Stimulated activated CD8-positive, alpha-beta memory T cell treated with anti-CD3 and anti-CD28 coated beads, Interleukin-15, amount 100 ng/mL, for 48 hours (primary cell): ENCODE measurements at places on chromosomes 7 and 10.
A peak's percentile ranks its signal among the peaks of the same experiment; 100 is the strongest.

DNA sequence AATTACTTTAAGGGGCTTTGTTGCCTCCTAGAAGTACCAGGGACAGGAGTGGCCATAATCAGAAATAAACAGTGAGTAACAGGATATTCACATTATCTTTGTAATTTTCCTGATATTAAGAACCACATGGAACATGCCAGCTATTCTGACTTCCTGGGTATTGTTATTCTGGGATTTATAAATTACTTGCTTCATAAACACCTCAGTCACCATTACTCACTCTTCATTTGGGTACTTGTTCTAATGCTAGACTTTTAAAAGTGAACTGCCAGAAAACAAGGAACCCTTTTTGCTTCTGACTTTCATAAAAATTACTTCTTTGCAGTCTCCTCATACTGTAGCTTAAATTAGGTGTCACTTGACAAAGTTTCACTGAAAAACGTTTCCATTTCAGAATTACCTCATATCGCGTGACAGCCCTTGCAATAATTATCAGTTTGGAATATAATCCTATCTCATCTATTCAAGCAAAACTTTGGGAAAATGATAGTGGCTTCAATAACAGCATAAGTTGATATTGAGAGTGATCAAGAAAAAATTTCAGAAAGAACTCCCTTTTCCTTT, 29.8 kb downstream of the CABCOCO1 start:
- no peak for DNase-seq

DNA sequence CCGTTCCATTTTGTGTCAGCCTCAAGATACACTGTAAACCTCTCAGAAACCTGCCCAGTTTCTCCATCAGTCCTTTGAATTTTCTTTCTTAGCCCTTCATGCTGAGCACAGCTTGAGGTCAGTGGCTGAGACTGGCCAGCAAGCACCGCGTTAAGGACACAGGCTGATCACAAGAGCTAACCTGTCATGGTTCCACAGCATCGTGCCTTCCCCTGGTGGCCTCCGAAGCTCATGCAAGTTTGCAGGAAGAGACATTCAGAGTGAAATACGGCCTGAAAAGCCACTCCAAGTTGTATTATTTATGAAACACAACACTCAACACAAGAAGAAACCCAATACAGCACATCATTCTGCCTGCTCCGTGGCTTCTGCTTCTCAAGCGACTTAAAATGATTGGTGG, 57.0 kb upstream of the PFKP start:
- no peak for DNase-seq

GRCh38 chr10:61487506-61487905, 34.3 kb upstream of the TMEM26 start:
- DNase-seq = no peak

DNA sequence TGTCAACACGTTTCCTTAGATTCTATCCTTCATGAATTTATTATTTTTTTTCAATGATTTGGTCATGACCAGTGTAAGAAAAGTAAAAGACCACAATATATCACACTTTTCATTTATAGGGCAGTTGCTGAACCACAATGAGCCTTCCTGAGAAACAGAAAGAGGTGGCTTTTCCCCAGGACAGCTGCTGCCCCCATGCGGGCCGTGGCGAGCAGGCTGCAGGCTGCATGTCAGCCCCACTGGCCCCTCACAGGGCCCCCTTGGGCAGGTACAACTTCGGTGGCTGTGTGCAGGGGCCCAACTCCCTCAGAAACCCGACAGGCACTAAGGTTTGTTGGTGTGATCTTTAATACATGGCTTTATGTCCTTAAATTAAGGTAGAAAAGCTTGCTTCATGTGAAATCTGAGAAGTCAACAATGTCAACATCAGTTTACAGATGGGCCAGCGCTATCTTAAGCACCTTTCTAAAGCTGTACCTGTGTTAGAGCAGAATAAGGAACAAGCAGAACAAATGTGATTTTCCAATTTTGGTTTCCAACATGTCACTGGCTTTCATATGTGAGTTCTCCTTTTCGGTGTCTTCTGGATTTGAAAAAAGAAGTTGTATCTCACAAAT, 10.6 kb downstream of the BEND7 start:
- no peak for DNase-seq

DNA sequence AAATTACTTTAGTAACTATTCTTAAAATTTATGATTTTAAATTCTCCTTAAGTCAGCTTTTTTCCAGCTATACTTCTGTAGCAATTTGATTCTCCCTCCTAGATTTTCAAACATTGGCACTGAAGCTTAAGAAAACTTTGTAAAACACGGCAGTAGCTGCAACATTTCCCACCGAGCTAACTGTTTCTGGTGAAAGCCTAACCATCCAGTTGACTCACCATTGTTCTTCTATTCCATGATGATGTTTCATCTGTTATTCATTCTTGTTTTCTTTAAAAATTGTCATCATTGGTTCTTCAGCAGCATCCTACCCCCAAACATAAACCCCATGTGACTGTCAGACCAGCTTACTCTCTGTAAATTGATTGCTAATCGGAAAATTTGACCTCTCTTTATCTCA, 312.3 kb downstream of the DGKB start:
- no peak for DNase-seq

GRCh38 chr7:116952635-116953371, 498 bp upstream of the ST7 start:
- no peak for DNase-seq

GRCh38 chr7:191981-192649, at the start of gene FAM20C:
TSS of gene FAM20C (plus strand) at chr7:192571. CDS start at chr7:193200, 629 bp downstream.
- peak; percentile 18 for DNase-seq

DNA sequence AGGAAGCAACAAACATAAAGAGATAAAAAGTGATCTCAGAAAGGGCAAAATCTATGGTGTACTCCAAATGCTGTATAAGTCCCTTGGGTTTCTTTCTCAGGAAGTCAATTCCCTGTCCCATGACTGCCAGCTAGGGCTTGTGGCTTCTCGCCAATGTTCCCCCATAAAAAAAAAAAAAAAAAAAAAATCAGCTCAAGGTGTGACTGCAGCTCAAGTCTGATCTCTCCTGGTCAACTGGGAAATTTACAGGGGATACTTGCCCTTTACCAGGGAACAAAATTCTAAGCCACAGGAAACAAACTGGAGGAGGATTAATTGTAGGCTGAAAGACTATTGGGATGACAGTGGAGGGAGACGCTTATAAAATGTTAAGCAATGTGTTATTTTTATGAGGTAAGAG, 76.0 kb downstream of the PCGF5 start:
- DNase-seq = no peak

DNA sequence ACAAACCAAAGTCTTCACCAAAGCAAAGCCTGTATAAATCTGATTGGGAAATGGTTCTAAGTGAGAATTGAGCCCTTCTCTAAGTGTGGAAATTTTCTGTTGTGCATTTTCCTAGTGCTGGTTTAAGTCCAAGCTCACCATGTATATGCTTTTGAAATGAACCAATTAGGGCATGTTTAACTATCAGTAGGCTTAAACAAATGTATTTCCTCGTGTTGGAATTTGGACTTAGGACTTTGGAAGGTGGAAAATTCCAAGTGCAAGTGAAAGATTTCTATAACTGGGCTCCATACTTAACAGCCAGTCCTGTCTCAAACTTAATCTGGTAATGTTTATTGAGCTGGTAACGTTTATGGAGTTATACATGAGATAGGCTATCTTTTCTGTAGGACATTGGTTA, 28.5 kb downstream of the CCNY start:
- DNase-seq = no peak

DNA sequence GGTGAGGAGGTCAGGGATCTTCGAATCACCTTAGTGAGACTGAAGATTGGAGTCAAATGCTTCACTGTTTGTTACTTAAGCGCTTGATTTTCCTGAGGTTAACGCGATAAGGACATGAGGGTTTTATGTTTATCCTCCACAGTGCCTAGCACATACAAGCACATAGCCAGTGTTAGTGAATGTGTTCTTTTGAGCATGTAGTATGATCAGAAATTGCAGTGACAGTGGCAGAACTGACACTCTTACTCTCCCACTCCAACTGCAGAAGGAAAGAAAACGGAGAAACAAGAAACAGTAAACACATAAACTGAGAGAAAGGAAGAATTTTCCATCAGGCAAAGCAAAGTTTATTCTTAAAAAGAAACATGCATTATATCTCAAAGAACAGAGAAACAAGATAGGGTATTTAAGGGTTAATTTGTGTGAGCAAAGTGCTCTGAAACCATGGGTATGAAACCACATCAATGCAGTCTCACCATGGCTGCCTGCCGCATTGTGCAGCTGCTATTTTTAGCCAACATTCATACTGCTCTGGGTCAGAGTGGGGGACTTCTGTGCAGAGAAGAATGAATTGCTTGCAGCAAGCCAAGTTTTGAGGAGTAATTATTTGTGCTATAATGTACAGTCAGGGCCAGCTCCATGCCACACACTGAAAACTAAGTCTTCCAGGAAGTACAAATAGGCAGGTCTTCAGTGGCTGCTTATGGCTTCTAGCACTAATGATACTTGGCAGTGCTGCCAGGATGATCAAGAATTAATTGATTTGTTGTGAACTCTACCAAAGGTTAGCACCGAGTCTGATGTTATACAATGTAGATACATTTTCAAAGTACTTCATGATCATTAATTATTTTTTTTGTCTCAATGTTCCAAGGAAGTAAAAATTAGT, 152.0 kb downstream of the MACC1 start:
- DNase-seq = peak; percentile 6

DNA sequence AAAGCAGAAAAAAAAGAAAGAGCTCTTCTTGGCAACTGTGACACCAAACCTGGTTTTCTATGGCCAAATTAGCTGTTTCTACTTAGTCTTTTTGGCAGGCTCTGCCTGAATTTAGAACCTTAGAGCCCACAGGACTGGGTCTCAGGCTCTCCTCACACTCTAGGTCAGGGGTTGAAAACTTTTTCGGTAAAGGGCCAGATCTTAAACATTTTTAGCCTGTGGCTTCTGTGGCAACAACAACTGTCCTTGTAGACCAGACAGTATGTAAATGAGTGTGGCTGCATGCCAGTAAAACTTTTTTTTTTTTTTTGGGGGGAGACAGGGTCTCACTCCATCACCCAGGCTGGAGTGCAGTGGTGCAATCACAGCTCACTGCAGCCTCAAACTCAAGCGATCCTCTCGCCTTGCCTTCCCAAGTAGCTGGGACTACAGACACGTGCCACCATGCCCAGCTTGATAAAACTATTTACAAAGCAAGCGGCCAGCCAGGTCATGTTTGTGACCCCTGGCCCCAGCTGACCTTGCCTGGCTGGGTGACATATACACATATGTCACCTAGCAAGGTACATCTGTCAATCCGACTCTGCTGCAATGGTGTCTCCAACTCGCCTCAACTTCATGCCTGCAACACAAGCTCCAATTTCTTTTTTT, 17.4 kb downstream of the KPNA7 start:
- no peak for DNase-seq
